NCI-H1417 treated with DMSO at 0.1 percent for 48 hours (cell line): ENCODE measurements at places on chromosomes 4 and X.

GRCh38 chrX:125694171-125694570 lies 374.5 kb downstream of the TEX13C start:
- DNase-seq = no peak

GRCh38 chrX:108516184-108516583 lies 76.5 kb downstream of the COL4A5 start:
- no peak for DNase-seq

DNA sequence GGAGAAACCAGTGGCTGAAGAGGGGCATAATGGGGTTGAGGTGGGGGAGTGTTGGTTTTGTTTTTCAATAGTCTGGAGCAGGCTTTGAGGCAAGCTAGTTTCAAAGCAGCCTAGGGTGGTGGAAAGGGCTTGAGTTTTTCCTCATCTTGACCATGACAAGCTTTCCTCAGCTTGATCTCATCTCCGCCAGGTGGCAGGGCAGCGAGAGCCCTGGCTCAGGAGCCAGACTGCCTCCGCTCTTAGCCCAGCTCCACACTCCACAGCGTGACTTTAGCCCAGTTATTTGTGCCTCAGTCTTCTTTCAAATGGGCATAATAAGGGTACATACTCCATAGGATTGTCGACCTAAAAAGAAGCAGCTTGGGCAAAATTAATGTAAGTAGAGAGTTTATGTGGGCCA lies 29.9 kb upstream of the SOWAHD start:
- DNase-seq = no peak

GRCh38 chrX:102155806-102156179 lies at the start of gene BEX5:
BEX5 (minus strand) TSS chrX:102155977; CDS start chrX:102154265, 1,712 bp downstream.
- DNase-seq = peak; percentile 25

- no peak for DNase-seq
Observed at GRCh38 chr4:40401631-40402030, 66.5 kb downstream of the CHRNA9 start.

GRCh38 chrX:92232182-92232581 lies 453.0 kb downstream of the PCDH11X start:
- no peak for DNase-seq

- DNase-seq = no peak
Observed at GRCh38 chr4:143986180-143986579, 33.0 kb downstream of the GYPB start.

DNA sequence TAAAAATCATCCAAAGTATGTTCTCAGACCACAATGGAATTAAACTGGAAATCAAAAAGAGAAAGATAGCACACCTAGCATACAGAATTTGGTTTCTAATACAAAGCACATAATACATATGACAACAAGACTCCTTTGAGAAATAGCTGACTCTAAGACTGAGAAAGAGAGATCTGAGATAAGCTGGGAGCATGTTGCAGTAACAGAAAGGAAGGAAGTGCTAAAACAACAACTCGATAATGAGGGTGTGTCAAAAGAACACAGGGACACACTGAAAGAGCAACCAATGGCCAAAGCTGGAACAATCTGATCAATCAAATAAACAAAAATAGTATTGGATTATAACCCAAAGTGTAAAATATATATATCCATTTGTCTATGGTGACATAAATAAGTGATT lies 586.6 kb downstream of the C4orf33 start:
- DNase-seq = no peak

DNA sequence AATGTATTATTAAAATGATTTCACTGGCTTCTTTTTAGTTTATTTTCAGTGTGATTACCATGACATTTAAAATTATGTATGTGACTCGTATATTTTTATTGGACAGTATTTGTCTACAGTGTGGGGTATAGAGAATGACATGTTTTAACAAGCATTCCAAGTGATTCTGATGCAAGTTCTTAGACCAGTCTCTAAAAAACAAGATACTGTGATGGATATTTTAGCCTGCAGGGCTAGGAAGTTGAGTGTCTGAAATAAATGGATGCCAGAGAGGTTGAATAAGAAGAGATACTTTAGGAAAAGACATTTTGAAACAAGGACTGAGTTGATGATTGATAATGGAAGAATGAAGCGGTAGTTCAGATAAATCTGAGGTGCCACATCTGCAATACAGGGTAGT lies 3.5 kb upstream of the MAD2L1 start:
- no peak for DNase-seq

- no peak for DNase-seq
Observed at GRCh38 chrX:10981506-10981905, 129.6 kb upstream of the HCCS start.
